ENCODE measurements at places on chromosomes 16 and 17.

GRCh38 chr17:44159519-44160210 is 10.8 kb upstream of the ASB16 start:
- peak; percentile 58 for DNase-seq

DNA sequence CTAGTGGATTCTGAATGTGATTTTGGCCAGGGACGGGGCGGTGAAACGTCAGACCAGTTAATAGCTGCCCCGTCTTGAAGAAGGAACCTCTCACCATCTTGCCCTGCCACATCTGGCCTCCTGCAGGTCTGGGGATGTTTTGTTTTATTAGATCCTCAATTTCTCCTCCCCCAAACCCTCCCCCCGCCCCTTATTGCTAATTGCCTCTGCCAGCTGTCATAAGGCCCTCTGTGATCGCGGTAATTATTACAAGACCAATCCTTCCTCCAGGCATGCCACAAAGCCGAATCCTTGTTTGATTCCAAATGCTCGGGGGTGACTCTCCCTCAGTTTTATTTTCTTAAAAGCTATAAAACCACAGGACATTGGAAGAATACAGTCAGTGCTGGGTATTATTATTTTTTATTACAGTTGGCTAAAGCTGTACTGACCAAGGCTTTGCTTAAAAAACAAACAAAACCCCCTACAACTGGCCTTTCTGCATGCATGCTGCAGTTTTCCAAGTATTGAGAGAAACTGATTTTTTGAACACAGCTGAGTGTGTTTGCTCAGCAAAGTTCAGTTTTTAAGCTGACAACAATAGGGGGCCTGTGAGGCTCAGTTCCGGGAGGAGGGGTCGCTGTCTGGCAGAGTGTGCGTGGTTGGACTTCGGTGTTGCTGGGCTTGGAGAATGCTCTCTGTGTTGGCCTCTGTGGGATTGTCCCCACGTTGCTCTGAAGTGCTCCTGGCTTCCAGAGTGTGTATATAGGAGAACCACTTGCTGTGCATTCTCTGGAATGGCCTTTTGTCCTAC is 1.7 kb downstream of the KSR1 start:
- peak; percentile 23 for DNase-seq

- DNase-seq: no peak
Measured at GRCh38 chr17:50535407-50535806, 2.9 kb downstream of the EPN3 start.

GRCh38 chr17:71572343-71572742 is 548.5 kb upstream of the SOX9 start:
- no peak for DNase-seq

DNA sequence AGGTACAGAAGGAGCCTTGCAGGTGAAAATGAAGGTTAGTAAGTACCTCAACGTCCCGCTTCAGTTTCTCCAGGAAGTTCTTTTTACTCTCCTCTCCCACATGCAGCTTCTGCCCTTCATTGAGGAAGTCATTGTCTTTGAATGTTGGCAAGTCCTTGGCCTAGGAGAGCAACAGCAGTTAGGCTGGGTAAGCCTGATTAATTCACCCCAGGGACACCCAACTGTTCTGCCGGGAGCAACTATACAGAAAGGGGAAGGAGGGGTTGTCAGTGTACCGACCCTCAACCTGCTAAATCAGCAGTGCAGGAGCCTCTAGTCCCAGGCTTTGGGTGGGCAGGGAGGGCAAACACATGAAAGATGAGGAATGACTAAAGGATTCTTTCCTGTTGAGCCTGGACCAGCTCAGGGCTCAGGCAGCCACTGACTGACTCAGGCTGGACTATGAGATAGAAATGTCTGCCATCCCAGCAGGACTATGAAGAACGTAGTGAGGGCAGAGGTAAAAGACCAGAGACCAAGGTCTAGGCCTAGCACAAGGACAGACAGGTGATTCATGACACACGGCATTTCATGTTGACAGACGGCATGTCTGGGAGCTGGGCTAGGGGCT is 21.6 kb downstream of the PIP4K2B start:
- no peak for DNase-seq

- no peak for DNase-seq
Measured at GRCh38 chr17:56023851-56024250, 129.4 kb upstream of the ANKFN1 start.

DNA sequence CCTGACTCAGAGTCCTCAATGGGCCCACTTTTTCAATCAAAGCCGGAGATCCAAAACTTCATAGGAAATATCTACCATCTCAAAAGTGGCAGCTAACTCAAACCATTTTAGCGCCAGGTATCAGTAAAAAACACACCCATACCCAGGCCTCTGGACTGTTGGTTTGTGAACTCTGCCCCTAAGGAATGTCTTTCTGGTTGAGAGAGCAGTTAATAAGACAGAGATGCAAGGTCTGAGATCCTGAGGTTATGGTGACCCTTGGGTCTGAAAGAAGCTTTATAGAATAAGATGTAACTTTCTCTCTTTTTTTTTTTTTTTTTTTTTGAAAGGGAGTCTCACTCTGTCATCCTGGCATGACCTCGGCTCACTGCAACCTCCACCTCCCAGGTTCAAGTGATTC is 350.5 kb downstream of the SOX9 start:
- DNase-seq: no peak

- no peak for DNase-seq
Measured at GRCh38 chr16:70685938-70686375, at the start of gene MTSS2. Gene MTSS2 (minus strand): TSS chr16:70686053. CDS start chr16:70685791, 262 bp downstream.

- no peak for DNase-seq
Measured at GRCh38 chr17:72497915-72498314, 377.1 kb downstream of the SOX9 start.

GRCh38 chr17:76504117-76504516 is 2.9 kb upstream of the RHBDF2 start:
- DNase-seq: no peak

GRCh38 chr17:62703776-62704380 is 76.4 kb downstream of the MRC2 start:
- peak; percentile 63 for DNase-seq

DNA sequence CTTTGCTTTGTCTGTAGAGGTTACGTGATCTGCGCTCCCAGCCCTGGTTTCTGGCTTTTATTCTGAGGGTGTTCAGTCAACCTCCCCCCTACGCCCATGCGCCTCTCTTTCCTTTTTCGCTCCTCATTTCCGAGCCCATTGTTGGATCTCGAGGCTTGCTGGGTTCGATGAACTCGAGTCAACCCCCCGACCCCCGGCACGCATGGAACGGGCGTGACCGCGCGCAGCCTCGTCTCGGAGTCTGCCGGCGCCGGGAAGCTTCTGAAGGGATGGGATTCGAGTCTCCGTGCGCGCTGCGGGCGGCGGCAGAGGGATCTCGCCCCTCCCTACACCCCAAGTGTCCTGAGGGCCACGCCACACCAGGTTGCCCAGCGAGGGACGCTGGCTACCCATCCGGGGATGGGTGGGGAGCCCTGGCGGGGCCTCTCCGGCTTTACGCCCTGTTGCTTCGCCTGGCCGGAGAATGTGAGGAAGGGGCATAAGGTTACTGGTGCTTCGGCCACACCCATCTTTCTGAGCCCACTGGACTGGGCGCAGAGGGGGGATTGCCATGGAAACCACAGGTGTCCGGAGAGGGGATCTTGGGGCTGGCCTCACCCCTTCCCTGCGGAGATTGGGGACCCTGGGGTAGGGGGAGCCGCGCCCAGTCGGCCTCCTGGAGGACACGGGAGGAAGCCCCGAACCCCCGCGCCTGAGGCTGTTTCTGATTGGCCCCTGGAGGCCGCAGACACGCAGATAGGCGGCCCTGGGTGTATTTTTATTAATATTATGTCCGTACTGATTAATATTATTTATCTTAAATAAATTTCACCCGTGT is 1.8 kb downstream of the MAPT start:
- no peak for DNase-seq

DNA sequence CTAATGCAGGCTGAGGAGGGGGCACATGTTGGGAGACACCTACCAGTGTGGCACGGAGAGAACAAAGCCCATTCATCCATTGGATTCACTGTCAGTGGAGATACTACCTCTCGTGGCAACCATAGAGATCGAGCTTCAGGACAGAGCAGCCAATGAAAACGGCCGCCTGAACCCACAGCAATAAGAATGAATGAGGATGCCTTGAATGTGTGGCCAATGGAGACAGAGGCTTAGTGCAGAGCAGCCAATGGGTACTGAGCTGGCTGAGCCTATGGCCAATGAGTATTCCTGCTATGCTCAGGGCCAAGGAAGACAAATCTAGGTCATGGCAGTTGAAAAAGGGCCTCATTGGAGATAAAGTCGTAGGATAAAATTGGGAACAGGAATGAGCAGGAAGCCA is 10.9 kb downstream of the ARHGEF15 start:
- no peak for DNase-seq

- no peak for DNase-seq
Measured at GRCh38 chr16:54875443-54875842, 55.2 kb upstream of the IRX5 start.

- DNase-seq: no peak
Measured at GRCh38 chr16:84254062-84254461, 14.2 kb upstream of the KCNG4 start.

DNA sequence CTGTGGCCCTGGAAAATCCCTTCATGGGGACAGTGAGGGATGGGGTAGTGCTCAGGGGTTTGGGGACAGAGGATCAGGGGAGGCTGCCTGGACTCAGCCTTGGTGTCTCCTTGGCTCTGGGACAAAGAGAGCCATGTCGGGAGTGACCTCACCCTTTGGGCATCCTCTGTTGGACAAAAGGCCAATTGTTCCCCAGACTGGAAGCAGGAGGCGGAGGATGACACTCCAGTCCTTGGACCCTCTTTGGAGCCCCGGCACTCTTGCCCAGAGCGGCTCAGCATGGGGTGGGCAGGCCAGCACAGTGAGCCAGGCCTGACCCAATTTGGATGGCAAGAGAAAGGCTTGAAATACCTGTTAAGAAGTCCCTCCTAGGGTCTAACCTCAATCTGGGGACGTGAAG is 39.4 kb upstream of the PHB1 start:
- DNase-seq: no peak

DNA sequence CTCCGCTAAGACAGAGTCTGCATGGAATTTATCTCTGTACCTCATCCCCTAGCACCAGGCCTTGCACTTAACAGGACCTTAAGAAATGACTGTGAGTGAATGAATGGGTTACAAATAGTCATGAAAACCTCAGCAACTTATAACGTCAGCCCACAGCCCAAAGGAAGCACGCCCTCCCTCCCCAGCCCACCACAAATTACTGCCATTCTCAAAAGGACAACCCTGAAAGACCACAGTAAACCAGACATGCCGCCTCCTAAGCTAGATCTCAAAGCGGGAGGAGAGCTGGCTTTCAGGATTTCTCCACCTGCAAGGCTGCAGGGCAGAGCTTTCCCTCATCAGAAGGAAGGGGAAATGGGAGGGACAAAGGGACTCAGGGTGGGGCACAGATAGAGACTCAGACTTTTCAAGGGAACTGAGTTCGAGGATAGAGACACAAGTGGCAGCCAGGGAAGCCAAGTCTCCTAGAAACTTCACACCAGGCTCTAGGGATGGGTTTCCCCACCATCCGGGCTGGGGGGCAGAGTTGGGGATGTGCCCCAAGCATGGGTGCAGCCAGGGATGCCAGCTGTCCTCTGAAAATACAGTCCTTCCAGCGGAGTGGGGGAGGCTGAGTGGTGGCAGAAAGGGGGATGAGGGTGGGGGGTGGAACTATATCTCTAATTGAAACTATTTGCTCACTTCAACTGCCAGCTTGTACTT is 56.7 kb downstream of the PLXDC1 start:
- peak; percentile 59 for DNase-seq

- DNase-seq: no peak
Measured at GRCh38 chr16:78240459-78241222, 141.2 kb downstream of the WWOX start.

GRCh38 chr17:2064520-2064971 is 9.6 kb downstream of the HIC1 start:
- DNase-seq: no peak

GRCh38 chr16:81929841-81930240 is 81.4 kb downstream of the SDR42E1 start:
- DNase-seq: no peak

DNA sequence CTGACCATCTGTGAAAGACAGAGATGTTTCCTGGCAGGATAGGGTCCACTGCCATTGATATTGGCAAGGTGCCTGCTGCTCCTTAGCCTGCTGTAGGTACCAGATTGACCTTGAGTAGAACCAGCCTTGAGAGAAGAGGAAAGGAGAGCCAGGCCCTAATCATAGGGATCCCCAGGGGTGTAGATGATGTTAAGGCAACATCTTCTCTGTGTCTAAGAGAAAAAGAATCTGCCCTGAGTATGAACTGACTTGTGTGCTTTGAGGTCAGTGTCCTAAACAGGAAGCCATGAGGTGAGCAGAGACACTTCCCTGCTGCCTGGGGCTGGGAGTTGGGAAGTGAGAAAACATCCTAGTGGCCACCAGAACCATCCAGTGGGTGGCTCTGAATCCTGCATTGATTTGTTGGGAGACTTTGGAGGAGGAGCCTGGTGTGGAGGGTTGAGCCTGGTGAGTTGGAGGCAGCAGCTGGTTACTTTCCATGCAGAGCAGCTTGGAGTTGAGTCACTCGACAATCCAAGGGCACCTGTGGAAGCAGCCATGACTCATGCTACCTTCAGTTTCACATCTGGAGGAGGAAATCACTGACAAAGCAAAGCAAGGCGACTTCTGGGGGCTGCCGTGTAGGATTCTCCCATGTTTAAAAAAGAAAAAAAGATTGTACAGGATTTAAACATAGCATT is 47.8 kb downstream of the BMERB1 start:
- no peak for DNase-seq

DNA sequence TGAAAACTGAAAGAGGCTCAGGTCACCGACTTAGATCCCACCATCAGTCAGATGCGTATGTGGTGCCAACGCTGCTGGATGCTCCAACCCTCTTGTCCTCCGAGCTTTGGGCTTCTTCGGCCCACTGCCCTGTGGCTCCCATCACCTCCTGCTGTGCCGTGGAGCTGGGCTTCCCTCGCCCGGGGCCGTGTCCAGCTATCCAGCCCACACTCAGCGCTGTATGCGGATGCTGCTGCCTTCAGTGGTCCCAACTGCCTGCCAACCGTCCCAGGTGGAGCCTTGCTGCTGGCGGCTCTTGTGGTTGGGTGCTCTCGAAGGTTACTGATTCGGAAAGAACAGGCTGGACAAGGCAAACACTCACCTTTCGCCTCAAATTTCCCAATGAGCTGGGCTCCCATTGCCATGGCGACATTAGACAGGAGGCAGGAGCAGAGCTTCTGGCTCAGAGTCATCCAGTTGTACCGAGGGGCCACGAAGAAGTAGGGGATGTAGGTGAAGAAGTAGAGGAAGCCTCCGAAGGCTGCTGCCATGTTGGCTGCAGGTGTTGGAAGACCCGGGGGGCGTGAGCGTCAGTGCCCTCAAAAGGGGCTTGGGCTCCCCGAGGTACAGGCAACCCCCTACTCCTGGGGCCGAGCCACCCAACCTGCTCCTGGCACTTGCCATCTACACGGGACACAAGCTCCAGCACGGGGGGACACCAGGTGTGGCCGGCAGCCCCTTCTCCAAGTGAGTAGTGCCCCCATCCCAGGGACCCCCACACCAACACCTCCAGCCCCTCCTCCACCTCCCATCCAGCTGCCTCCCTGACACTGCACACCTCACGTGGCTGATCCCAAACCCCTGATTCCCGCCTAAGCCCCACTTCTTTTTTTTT is 32.2 kb downstream of the ABCA3 start:
- no peak for DNase-seq

- DNase-seq: no peak
Measured at GRCh38 chr16:55628306-55628968, 27.4 kb upstream of the SLC6A2 start.

GRCh38 chr17:75361344-75361743 is 44.1 kb downstream of the GRB2 start:
- no peak for DNase-seq
